ENCODE measurements at places on chromosomes 12 and 14.

DNA sequence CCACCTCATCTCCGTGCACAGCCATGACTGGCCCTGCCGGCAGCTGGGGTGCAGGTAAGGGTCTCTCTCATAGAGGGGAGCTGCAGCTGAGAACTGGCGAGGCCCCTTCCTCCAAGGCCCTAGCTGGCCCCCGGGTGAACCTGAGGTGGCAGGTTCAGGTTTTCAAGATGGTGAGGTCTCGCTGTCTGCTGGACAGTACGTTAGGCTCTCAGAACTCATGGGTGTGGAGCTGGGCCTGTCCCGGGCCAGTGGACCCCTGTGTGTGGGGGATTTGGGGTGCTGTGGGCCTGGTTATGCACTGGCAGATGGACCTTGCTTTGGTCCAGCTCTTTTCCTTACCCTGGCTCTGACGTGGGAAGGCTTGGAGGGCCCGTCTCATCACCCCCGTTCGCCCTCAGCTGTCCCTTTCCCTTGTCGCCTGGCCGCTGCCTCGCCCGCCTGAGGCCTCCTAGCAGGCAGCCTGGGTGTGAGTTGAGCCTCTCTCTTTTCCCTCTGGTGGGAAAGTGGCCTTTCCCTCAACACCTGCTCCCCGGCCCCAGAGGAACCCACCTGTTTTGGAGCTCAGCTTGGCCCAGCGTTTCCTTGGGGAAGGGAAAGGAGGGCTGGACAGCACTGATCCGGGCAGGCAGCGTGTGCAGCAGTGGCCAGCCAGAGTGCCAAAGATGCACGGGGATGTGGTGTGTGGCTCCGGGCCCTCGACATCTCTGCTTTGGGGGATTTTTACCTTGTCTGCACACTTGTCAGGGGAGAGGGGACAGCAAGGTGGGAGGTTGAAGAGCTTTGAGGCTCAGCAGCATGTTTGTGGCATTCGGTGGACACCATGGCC is 28.3 kb downstream of the IL31 start:
- no peak for DNase-seq

DNA sequence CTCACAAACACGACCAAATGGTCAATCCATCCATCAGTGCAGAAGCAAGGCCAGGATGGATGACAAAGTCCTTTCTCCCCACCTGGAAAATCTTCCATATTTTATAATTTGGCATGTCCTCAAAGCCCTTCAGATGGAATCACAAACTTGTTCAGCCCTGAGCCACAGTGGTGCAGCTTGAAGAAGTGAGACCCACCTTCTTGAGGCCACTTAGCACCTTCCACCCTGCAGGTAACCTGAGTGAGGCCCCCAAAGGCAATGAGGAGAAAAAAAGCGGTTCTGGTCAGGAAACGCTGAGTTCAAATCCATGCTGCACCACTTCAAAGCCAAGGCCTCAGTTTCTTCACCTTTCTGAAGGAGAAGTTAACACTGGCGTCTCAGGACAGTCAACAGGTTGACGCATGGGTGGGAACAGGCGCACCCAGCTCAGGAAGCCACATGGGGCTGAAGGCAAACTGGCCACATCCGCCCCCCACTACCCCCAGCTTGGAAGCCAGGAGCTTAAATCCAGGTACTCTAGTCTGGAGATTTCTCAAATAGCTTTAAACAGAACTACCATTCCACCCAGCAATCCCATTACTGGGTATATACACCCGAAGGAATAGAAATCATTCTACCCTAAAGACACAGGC is 320.4 kb downstream of the BCL11B start:
- no peak for DNase-seq

DNA sequence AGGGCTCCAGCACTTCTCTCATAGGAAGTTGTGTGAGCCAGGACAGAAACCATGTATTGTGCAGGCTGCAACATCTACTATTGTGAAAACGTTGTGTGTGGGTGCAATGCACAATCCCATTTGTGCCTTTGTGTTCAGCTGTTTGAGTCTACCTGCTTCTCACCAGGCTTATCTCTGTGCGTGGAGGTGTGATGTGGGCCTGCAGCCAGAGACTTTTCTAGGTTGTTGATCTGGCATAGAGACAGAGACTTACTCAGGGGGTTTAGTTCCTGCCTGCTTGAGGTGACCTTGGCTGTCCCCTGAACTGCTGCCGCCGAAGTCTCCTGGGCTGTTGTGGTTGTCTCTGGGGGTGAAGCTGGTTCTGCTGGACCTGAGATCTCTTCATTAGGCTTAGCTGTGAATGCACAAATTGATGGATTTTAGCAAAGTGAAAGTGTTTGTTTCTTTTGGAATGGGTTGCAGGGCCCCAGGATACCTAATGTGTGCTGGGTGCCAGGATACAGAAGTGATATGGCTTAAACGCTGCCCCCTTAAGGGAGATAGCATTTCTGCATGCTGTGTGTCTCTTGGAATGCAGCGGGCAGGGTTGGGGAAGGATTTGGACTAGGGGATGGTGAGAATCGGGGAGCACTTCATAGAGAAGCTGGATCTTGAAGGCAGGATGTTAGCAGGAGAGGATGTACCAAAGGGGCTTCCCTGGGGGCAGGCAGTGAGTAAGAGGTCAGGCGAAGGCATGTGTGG is 2.5 kb downstream of the LACRT start:
- no peak for DNase-seq

DNA sequence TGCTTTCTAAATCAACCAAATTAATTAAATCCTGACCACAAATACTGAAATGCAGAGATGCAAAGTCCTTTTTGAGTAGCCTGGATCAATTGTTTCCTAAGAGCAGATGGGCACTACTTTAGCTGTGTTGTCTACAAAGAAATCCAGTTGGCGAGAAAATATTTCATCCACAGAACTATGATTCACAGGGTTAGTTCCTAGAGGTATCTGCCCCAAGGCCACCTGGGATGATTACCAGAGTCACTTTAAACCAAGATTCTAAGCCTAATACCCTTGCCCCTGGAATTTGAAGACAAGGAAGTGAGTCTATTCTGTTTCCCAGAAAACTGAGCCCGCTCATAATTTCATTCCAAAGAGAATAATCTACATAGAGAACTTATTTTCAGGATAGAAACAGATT is 198.4 kb downstream of the PPM1H start:
- DNase-seq: no peak

- DNase-seq: no peak
These were observed 200.4 kb upstream of the ARHGAP5 start for GRCh38 chr14:31876741-31877140.

DNA sequence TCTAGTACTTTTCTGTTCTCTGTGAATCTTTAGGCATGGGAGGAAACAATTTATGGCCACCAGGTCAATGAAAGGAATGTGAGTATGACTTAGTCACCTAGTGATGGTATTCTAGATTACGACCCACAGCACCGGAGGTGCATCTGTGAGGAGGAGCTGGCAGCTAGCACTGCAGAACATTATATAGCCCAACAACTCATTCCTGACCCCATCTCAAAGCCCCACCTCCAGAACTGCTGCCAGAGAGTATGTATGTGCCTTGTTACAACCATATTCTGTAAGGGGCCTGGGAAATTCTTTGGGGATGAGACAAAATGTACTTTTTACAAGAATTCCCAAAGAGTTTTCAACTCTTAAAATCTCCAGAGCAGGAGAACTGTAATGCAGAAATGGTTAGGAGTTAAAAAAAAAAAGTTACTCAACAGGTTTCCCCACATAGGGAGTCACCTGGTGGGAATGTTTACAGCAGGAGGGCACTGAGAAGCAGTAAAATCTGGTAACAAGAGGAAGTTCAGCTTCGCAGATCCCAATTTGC is 34.9 kb upstream of the CERS5 start:
- DNase-seq: no peak

DNA sequence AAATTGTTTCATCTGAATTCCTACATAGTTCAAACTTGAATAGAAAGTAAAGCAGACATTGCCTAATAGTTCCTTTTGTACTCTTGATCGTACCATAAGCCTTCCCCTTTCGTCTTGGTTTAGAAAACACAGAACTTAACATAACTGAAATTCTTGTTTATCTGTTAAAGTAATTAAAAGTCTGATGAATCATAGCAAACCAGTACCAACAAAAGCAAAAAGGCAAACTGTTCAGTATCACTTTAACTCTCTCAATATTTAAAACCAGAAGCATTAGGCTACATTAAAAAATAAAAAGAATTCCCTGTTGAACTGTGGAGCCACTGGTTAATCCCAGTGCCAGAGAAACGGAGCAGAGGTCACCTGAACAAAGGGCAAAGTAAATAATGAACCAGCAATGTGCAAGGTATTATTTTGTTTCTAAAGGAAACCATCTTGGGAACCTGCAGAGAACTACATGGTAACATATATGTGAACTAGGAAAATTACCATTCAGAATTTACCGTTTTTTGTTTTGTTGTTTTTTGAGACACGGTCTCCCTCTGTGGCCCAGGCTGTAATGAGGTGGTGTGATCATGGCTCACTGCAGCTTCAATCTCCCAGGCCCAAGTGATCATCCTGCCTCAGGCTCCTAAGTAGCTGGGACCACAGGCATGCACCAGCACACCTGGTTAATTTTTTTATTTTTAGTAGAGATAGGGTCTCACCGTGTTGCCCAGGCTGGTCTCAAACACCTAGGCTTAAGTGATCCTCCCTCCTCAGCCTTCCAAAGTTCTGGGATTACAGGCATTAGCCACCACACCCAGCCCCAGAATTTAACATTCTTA is 17.1 kb upstream of the HIGD1C start:
- no peak for DNase-seq

GRCh38 chr12:69922999-69923398 is 98.0 kb downstream of the MYRFL start:
- no peak for DNase-seq

DNA sequence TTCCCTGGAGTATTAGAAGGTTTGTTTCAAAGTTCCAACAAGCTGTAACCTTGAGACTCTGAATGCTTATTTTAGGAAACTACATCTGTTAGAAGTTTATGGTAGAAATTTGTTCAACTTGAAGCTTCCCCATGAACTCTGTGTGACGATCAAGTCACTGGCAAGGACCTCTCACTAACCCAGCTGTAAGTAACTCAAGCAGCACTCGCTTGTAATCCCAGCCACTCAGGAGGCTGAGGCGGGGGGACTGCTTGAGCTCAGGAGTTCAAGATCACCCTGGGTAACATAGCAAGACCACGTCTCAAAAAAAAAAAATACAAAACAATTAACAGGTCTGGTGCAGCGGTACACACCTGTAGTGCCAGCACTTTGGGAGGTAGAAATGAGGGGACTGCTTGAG is 25.6 kb downstream of the TESC start:
- DNase-seq: no peak

DNA sequence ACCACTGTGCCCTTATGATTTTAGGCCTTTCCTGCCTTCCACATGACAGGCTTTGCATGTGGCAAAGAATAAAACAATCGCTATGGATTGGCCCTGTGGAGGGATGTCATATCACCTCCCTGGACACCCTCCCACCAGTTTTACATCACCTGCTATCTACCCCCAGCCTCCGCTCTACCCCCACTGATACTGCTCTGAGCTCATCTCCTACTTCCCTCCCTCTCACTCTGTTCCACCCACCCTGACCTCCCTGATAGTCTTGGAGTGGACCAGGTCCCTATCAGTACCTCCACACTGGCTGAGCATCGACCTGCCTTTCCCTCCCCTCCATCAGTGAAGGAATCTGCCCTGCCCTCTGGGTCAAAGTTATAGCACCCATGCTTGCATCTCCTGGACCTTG is 91.8 kb upstream of the FOXN3 start:
- no peak for DNase-seq

- DNase-seq: no peak
These were observed 480.2 kb upstream of the PRICKLE1 start for GRCh38 chr12:43069768-43070221.

DNA sequence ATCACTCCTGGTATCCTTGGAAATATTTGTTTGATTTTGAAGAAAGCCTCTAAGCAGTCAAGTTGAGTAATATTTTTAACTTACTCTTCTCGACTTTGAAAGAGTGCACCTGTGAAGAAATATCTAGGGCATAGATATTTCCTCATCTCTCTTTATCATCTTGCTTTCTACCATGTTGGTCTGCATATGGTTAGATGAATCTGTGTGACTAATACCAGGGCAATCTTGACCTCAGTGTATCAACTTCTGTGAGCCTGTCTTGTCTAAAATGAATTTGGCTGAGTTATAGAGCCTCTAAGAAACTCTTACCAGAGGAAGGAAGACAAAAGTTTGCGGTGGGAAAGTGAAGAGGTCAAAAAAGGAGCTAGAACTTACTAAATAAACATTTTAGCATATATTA is 68.4 kb downstream of the SYT1 start:
- DNase-seq: no peak

GRCh38 chr14:92760524-92760805 is 12.0 kb upstream of the LGMN start:
- no peak for DNase-seq

- no peak for DNase-seq
These were observed 39.6 kb downstream of the WIF1 start for GRCh38 chr12:65081496-65081895.

DNA sequence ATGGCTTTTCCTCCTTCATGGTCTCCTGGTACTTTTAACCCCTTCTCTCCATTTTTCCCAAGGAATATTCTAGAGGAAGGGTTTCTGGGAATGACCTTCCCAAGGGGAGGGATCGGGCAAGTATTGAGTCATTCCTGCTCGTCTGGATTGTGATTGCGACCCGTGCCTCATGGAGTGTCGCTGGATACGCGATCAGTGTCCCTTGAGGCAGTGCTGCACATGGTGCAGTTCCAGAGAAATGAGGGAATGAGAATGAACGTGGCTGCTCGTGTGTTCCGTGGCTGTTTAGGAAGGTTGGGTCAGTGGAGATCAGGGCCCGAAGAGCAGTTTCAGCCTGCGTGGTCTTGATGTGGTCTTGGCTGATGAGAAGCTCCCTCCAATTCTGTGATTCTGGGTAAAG is 234.4 kb downstream of the CACNA1C start:
- DNase-seq: no peak

GRCh38 chr12:131639270-131639940 is 71.5 kb upstream of the SFSWAP start:
- DNase-seq: no peak

- DNase-seq: no peak
These were observed 49.5 kb downstream of the GALNT9 start for GRCh38 chr12:132279930-132280329.

DNA sequence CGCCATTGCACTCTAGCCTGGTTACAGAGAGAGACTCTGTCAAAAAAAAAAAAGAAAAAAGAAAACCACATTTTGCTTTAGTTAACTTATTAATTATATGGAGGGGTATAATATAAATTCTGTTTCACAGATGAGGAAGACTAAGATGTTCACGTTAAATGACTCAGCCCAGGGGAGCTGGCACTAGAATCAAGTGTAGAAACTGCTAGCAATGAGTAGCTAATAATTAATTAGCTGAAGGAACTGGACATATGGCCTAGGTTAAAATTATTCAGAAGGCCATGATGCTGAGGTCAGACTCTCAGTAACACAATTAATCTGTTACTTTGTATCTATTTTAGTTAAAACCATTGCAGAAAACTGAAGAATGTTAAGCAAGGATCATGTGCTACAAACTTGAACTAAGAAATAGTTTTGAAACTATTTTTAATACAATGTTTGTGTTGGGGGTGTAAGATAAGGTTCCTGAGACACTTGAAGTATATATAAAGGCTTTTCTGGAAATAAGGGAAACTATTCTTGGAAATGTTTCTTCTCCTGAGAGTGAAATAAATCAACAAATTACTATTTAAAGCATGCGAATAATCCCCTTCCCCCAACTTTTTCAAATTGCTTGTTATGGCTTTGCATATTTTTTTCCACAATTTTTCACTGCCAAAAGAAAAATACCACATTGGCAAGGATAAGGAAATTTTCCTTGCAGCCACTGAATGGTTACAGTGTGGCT is 589.3 kb downstream of the SOX5 start:
- no peak for DNase-seq

GRCh38 chr12:7877420-7877819 is 4.7 kb upstream of the SLC2A14 start:
- no peak for DNase-seq

All from DND-41 (cell line).